ENCODE measurements at places on chromosomes 13 and 19.
A peak's percentile ranks its signal among the peaks of the same experiment; 100 is the strongest.

DNA sequence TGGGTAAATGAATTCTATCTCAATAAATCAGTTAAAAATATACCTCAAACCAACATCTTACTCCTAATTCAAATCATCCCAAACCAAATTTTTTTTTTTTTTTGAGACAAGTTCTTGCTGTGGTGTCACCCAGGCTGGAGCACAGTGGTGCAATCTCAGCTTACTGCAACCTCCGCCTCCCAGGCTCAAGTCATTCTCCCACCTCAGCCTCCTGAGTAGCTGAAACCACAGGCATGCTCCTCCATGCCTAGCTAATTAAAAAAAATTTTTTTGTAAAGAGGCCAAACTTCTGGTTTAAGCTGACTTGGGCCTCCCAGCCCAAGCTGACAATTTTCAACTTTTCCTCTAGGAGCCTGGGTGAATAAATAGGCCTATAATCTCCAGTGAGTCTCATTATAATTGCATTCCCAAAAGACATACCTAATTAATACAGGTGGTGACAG is 22.1 kb upstream of the OLFM2 start:
- no peak for DNase-seq

DNA sequence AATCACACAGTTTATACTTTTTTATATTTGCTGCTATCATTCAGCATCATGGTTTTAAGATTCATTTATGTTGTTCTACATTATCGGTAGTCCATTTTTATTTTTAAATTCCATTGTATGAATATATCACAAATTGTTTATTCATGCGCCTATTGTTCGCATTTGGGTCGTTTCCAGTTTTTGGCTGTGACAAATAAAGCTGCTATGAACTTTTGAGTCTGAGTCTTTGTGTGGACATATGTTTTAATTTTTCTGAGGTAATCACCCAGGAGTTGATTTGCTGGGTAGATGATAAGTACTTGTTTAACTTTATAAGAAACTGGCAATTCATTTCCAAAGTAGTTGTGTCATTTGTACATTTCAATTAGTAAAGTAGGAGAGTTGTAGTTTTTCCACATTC is 74.2 kb upstream of the CSNK1A1L start:
- DNase-seq, result no peak

DNA sequence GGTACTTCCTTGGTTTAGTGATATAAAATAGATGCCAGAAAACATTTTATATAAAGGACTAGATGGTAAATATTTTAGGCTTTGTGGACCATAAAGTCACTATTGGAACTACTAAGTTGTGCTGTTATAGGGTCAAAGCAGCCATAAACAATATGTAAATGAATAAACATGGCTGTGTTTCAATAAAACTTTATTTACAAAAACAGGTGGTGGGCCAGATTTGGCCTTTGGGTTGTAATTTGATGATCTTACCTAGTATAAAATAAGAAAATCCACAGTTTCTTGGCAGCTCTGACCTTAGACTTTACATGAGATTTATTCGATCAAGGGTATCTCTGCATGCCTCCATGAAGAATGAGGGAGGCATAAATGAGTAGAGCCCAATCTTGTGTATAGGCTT is 232.0 kb upstream of the PCDH9 start:
- DNase-seq, result no peak

GRCh38 chr19:44904426-44904994 is 1.1 kb upstream of the APOE start:
- DNase-seq, result no peak

GRCh38 chr13:46553886-46554858 is 1.2 kb downstream of the LRCH1 start:
- DNase-seq, result peak; percentile 75

- DNase-seq, result no peak
Measured at GRCh38 chr13:29448174-29448573, 147.3 kb downstream of the SLC7A1 start.

- DNase-seq, result no peak
Measured at GRCh38 chr13:112785483-112785856, 95.6 kb downstream of the ATP11A start.

DNA sequence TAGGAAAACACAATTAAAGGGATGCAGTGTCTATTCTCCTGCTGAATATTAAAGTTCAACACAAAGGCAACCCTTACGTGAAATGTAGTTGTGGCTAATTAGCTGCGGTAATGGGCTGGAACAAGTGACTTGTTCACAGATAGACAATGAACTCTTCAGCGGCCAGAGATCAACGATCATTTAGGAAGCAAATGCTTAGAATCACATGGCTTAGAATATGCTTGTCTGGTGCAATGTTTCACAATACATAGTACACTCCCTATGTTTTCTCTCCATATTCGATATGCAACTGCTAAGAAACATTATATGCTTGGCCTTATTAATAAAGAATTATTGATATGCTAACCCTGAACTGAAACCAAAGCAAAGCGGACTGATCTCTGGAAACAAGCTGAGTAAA is 25.7 kb upstream of the MTUS2 start:
- DNase-seq, result no peak

- no peak for DNase-seq
Measured at GRCh38 chr19:40147338-40147692, 43.9 kb upstream of the MAP3K10 start.

GRCh38 chr19:48480558-48481500 is 11.7 kb downstream of the CYTH2 start:
- peak; percentile 65 for DNase-seq

DNA sequence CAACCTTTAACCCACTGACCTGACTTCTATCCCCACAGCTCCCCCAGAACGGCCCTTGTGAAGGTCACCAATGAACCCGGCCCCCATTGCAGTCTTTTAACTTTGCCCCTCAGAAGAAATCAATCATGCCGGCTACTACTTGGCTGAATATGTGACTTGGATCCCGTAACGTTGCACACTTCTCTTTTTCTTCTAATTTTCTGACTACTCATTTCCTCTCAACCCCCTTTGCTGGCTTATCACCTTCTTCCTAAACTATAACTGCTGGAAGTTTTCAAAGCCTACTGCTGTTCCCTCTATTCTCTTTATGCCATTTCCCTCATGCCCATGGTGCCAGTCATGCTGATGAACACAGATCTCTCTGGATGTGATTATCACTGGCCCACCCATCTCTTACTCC is 367.6 kb downstream of the DNAJC15 start:
- no peak for DNase-seq

GRCh38 chr19:55986487-55986886 is at the start of gene NLRP5:
Gene NLRP5, plus strand, starts transcription at chr19:55986775.
- no peak for DNase-seq

GRCh38 chr13:93422980-93423543 is 196.5 kb downstream of the GPC6 start:
- DNase-seq, result no peak

- no peak for DNase-seq
Measured at GRCh38 chr13:42707586-42707985, 73.8 kb upstream of the FAM216B start.

- DNase-seq, result no peak
Measured at GRCh38 chr13:97228850-97229521, 6.9 kb downstream of the MBNL2 start.

GRCh38 chr19:41402010-41402409 is 4.4 kb downstream of the BCKDHA start:
- DNase-seq, result no peak

GRCh38 chr13:105591277-105591676 is 944.2 kb downstream of the EFNB2 start:
- no peak for DNase-seq

DNA sequence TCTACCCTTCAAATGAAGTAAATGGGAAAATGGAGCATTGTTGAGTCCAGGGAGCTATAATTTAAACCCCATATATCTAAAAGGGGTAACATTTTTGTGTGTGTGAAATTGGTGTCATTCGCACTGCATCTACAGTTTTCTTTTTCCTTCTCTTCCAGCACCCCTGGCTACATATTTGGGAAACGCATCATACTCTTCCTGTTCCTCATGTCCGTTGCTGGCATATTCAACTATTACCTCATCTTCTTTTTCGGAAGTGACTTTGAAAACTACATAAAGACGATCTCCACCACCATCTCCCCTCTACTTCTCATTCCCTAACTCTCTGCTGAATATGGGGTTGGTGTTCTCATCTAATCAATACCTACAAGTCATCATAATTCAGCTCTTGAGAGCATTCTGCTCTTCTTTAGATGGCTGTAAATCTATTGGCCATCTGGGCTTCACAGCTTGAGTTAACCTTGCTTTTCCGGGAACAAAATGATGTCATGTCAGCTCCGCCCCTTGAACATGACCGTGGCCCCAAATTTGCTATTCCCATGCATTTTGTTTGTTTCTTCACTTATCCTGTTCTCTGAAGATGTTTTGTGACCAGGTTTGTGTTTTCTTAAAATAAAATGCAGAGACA is 28.6 kb downstream of the ALOX5AP start:
- DNase-seq, result no peak

GRCh38 chr13:60164234-60164889 is 634 bp upstream of the DIAPH3 start:
- DNase-seq, result no peak

DNA sequence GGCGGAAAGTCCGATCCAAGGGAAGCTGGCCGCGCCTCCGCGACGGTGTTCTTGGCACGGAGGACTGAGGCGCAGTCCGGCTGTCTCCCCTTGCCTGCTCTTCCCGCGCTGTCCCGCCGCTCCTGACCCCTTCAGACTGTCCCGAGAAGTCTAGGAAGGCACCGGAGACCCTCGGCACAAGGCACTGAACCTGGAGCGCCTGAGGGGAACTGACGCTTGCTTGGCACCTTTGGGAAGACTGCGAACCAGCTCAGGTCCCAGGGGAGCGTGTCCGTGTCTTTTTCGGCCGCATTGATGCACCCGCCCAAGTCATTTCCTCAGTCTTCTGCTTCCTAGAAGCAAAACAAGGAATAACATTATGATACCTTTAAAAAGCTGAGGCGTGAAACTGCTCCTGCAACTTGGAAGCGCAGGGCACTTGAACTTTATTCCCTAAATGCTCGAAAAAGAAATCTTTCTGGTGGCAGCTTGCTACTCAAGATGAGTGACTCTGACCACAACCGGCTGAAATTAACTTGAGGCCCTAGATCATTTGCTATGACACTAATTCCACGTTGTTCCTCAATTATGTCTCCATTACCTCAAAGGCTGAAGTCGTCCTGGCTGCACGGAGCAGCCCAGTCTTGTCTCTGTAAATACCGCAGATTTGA is 735 bp upstream of the FLT1 start:
- DNase-seq, result no peak

GRCh38 chr19:12834976-12835757 is 788 bp upstream of the RTBDN start:
- no peak for DNase-seq

- peak; percentile 44 for DNase-seq
Measured at GRCh38 chr19:1261798-1262622, 7.1 kb upstream of the CIRBP start.

DNA sequence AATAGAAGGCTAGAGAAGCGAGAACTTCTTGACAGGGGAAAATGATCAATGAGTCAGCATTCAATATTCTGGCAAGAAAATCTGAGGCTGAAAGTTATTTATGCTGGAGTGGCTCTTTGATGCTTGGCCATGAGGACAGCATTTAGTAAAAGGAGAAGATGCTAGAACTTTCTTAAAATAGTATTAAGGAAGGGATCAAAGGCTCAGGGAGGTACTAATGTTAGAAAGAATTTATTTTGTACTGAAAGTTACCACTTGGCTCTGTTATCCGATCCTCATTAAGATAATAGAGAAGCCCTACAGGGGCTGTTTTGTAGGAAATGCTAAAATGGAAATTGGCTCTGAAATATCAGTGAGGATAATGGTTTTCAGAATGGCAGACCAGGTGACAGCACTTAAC is 1774.6 kb upstream of the PCDH20 start:
- no peak for DNase-seq

- no peak for DNase-seq
Measured at GRCh38 chr19:40592170-40592569, 9.0 kb upstream of the LTBP4 start.

- peak; percentile 3 for DNase-seq
Measured at GRCh38 chr13:114114006-114114640, 18.3 kb downstream of the RASA3 start.

DNA sequence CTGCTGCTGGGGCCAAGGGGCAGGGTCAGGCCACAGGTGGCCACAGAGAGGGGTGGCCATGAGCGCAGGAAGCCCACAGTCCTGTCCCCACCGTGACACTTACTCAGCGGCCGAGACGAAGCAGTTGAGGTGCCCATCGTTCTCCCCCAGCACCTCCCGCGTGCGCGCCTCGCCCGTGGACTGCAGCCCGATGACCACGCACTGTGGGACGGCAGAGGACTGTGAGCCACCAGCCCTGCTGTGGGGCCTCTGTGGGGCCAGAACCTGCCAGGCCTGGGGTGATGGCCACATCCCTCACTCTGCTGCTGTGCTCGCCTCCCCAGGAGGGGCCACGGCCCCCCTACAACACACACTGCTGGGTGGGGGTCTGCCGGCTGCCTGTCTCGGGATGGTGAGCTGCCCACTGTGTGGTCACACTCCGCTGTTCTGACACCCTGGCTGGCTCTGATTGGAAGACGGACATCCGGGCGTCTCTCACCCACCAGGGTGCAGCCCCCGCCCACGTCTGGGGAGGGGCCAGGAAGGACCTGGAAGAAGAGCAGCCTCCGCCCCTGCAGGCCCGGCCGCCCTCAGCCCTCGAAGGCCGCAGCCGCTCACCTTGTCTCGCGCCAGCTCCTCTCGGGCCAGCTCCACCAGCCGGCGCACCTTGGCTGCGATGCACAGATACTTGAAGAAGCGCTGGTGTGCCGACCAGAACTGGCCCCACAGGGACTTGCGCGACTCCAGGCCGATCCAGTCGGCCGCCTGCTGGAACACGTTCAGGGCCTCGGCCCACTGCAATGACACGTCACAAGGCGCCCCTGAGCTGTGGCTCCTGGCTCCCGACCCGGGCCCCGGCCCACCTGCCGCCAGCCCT is 13.2 kb downstream of the GPX4 start:
- no peak for DNase-seq

GRCh38 chr19:12924621-12925310 is 5.7 kb upstream of the SYCE2 start:
- no peak for DNase-seq

DNA sequence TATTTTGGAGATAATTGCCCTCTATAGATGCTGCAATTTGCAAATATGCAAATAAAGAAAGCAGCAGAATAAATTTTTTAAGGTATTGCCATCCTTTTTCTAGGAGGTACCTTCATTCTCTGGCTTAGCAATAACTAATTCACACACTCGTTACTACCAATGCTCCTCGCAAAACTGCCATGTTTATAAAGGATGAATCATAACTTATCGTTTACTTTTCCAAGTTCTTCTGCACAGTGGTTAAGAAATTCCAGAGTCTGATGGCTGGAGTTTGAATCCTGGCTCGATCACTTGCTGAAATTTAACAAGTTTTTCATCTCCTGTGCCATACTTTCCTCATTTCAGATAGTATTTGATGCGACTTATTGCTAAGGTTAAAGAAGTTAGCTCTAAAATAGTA is 708.6 kb upstream of the KLHL1 start:
- DNase-seq, result no peak
